ENCODE measurements at places on chromosomes 11 and 22. TPM values are rescaled to one million over a fixed set of nuclear protein-coding genes. Genes with fewer than 3 reads are reported as not detected.

DNA sequence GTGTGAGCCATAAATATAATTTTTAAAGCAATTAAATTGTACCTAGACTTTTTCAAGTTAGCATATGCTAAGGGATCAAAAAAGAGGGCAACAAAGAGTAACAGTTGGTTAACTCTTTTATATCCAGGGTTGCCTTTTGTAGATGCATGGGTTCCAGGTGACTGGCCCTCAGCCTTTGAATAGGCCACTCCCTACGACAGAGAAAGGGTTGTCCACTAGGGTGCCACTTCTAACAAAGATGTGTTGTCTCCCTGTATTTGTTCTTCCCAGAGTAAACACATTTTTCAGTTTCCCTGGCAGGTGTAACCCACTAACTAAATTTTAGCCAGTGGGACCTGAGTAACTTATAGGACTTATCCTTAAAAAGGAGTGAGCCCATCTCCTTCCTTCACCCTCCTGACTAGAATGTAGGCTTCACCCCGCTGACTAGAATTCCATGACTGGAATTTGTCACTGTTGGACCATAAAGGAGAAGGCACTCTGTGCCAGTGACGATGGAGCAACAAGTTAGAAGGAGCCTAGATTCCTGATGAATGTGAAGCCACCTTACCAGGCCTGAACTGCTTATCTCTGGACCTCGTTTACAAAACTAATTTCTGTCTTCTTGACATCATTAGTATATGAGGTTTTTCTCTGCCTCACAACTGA lies 16.6 kb downstream of the TUG1 start:
- DNase-seq: no peak

GRCh38 chr11:43941257-43941994 lies 1.0 kb upstream of the C11orf96 start:
- DNase-seq: no peak

DNA sequence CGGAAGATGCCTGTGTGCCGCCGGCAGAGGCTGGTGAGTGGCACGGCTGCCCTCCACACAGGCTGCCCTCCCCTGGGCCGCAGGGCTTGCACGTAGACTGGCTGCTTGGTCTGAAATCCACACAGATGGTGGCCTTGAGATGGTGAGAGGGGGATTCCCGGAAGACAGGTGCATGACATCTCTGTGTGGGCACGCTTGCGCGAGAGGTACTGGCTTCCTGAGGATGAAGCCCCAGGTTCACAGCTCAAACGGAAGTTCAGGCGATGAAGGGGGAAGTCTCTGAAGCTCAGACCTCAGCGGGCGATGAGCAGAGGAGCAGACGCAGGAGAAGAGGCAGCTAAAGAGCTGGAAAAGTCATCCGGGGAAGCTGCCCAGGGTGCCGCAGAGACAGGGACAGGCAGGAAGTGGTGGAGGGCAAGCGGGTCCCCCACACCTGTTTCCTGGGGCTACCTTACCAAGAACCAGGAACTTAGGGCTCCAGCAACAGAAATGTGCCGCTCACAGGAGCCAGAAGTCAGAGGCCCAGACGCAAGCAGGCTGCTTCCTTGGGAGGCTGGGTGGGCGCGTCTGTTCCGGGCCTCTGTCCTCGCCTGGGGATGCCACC lies 7.2 kb downstream of the CRELD2 start:
- no peak for DNase-seq

- no peak for DNase-seq
These were observed 14.0 kb downstream of the USP35 start for GRCh38 chr11:78202733-78203167.

LRRN4CL gene
- total RNA-seq: under 0.01 TPM
